ENCODE measurements at places on chromosomes 16 and 17. TPM values are rescaled to one million over a fixed set of nuclear protein-coding genes. Genes with fewer than 3 reads are reported as not detected.

DNA sequence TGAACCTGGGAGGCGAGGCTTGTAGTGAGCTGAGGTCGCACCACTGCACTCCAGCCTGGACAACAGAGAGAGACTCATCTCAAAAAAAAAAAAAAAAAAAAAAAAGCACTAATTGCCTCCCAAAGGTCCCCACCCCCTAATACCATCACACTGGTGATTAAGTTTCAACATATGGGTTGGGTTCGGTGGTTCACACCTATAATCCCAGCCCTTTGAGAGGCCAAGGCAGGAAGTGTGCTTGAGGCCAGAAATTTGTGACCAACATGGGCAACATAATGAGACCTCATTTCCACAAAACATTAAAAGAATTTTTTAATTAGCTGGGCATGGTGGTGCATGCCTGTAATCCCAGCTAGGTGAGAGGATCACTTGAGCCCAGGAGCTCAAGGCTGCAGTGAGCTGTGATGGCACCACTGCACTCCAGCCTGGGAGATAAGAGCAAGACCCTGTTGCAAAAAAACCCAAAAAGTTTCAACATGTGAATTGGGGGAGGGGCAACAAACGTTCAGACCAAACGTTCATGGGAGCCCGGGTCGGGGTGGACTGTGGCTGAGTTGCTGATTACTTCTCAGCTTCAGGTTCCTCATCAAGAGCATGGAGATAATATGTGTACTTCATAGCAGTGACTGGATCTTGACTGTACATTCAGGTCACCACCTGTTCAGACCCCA, 62.1 kb upstream of the NOL11 start:
- DNase-seq = no peak

- no peak for DNase-seq
Observed at GRCh38 chr16:27455700-27456099, 53.7 kb downstream of the IL21R start.

DNA sequence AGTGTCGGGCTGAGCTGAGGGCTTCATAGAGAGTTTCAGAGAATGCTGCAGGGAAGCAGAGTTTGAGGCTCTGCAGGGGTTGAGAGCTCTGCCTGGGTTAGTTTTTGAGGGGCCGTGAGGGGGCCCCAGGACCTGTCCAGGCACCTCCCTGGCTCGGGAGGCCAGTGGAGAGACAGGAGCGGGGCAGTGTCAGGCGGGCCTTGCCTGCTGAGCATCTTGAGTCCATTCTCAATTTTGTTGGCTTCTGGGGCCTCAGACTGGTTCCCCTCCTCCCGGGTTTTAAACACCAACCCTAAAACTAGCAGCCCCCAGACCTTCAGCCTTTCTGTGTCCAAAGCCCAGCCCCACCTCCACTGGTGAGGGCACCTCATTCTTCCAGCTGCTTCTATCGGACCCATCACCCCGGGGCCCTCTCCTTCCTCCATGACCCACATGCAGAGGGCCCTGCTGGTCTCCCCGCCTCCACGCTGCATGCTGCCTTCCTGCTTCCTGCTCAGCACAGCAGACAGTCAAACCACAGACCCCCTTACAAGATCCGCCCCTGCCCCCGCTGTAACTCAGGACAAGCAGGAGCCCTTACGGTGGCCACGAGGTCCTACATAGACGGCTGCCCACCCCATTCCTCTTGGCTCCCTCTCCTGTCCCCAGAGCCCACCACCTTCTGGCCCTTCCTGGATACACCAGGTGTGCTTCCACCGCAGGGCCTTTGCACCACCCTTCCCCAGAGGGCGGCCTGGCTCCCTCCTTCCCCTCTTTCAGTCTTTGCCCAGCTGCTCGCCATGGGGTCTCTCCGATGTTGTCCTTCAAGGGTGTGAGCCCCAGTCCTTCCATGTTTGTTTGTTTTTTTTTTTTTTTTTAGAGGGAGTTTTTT, 3.8 kb downstream of the RNF213 start:
- no peak for DNase-seq

DNA sequence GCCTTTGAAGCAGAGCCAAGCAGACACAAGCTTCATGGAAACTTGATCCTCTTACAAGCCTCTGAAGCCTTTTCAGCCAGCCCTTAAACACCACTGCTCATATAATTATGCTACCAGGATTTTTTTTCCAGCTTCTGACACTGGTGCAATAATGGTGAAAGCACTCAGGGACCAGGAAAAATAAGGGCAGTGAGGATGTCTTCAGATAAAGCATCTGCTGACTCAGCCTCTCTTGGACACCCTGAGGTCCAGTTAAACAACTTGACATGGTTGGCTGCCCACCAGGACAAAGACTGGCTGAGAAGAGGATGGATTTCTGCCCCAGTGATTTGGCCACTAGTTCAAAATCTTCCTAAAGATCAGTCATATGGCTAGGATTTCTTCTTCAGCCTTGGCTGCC, 124.2 kb upstream of the N4BP1 start:
- no peak for DNase-seq

DNA sequence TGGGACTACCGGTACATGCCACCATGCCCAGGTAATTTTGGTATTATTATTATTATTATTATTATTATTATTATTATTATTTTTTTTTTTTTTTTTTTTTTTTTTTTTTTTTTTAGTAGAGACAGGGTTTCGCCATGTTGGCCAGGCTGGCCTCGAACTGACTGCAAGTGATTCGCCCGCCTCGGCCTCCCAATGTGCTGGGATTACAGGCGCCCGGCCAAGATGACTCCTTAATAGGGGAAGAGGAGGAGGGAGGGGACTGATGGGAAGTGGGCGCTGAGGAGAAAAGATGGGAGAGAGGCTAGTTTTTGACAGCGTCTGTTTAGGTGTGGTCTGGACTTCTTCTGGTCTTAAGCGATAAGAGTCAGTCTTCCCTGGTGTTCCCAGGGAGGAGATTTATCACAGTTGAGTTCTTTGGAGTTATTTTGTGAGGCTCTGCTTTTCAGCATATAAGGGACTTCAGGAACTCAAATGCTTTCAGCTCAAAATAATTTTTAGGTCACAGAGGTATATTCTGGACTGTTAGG, 34.4 kb upstream of the SLC5A10 start:
- no peak for DNase-seq

DNA sequence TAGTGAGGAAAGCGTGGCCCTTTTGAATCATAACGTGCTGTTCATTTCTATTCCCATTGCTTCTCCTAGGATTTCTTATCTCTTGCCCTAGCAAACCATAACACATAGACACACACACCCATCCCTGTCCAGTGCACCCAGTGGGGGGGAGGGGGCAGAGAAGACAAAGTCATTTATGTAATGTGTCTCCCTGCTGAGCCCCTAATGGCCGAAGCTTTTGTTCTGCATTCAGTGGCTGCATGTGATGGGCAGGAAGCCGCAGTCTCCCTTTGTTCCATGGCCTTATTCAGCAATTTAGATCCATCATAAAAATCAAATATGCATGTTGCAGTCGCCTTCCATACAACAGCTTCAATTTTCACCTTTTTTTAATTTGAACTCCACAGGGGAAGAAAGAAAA, 325.4 kb downstream of the ZFHX3 start:
- DNase-seq = no peak

DNA sequence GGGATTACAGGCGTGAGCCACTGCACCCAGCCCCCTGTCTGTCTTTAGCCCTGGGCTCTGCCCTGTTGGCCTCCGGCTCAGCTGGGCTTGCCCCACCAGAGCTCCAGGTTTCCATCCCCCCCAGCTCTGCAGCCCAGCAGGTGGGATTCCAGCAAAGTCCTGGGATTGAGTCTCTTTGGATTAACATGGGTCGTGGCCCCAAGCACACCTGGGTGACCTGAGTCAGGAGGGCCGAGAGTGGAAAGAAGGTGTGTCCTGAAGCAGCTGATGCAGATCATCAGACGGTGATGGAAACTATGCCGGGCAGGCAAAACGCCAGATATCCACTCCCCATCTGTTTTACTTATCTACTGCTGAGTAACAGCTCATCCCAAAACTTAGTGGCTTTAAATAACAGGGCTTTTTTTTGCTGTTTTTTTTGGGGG, 72.5 kb downstream of the KNOP1 start:
- DNase-seq = peak; percentile 93

- DNase-seq = no peak
Observed at GRCh38 chr17:44601973-44602372, 44.7 kb downstream of the FZD2 start.

DNA sequence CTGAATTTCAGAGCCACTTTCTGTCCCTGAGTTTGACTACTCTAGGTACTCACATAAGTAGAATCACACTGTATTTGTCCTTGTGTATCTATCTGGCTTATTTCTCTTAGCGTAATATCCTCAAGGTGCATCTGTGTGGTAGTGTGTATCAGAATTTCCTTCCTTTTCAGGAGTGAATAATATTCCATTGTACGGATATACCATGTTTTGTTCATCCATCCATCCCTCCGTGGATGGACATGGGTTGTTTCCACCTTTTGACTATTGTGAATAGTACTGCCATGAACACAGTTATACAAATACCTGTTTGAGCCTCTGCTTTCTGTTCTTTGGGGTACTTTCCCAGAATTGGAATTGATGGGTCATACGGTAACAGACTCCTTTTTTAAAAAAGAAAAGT, 111.7 kb downstream of the PITPNC1 start:
- no peak for DNase-seq

DNA sequence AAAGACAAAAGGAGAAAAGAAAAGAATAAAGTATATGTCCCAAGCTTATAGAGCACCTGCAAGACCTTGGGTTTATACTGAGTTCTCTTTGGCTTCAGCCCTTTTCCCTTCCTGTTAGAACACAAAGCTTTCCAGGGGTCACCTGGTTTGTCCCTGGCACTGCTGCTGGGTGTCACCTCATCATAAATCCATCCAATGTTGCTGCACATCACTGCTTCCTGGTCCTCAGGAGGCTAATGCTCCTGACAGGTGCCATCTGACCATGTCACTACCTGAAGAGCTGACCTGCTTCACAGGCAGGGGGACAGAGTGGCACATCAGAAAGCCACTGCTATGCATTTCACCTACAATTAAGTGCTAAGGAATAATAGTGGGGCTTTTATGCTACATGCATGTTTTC, 164.6 kb upstream of the ELAC2 start:
- no peak for DNase-seq

- DNase-seq = no peak
Observed at GRCh38 chr16:5024632-5025031, 9.1 kb downstream of the NAGPA start.

- DNase-seq = no peak
Observed at GRCh38 chr16:75761108-75761507, 34.8 kb upstream of the CPHXL start.

GRCh38 chr17:45171338-45172231, 9.9 kb downstream of the HEXIM2 start:
- no peak for DNase-seq

GRCh38 chr17:58528443-58528842, 14.0 kb upstream of the MTMR4 start:
- no peak for DNase-seq

GRCh38 chr17:2713881-2714280, 2.3 kb upstream of the CLUH start:
- no peak for DNase-seq

GRCh38 chr17:28940142-28940541, 11.2 kb downstream of the PHF12 start:
- no peak for DNase-seq

GRCh38 chr17:63032142-63032541, 66.1 kb downstream of the TANC2 start:
- DNase-seq = no peak

DNA sequence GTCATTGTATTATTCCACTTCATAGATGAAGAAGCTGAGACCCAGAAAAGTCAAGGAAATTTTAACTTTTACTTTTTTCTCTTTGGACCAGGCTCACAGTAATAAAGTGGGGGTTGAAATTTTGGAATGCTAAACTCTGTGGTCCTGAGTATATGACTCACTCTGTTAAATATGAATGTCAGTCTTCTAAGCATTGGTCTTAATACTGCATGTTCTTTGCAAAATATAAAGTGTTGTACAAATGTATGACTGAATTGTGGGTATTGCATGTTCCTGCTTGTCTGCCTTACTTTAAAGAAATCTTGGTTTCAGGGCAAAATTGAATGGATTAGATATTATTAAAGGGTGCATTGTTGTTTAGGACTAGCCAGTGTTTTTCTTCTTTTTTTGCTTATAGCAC, 950.8 kb upstream of the GOT2 start:
- DNase-seq = no peak

DNA sequence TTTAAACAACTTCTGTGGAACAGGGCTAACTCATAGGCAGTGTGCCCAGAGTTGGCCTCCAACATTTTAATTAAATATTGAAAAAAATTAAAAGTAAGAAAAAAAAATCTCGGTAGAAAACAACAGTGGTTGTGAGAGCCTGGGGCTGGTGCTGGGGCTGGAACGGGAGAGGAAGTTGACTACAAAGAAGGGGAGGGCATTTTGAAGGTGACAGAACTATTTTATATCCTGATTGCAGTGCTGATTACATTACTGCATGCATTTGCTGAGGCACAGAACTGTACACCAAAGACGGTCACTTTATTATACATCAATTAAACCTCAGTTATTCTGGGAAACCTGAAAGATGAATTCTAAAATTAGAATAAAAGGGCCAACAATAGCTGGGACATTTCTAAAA, 142.5 kb downstream of the PARN start:
- peak; percentile 70 for DNase-seq

- DNase-seq = no peak
Observed at GRCh38 chr16:18839555-18839954, 38.2 kb upstream of the ARL6IP1 start.

- DNase-seq = no peak
Observed at GRCh38 chr16:19578378-19578971, 23.0 kb downstream of the VPS35L start.

- DNase-seq = no peak
Observed at GRCh38 chr17:19336938-19337711, 25.4 kb downstream of the B9D1 start.

- peak; percentile 12 for DNase-seq
Observed at GRCh38 chr17:68592682-68593641, 8.2 kb downstream of the FAM20A start.

- DNase-seq = no peak
Observed at GRCh38 chr17:65785109-65785508, 223.7 kb upstream of the AXIN2 start.

DNA sequence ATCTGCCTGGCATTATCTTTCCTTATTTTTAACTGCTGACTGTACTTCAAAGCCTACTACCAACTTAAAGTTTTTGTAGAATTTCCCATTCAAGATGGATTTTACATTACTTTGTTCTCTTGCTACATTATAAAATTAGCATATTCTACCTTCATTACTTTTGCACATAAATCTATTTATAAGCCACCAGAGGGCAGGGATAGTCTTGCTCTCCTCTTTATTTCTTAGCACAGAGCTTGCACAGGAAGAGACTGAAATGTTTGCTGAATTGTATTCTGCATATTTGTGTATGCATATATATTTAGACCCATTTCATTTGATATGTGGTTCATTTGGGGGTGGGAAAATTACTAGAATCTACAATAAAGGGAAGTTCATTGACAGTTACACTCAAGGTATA, 108.0 kb downstream of the SKAP1 start:
- no peak for DNase-seq

GRCh38 chr17:48412841-48413240, 17.2 kb downstream of the SKAP1 start:
- DNase-seq = no peak

GRCh38 chr17:31494259-31495021, 103.0 kb downstream of the RAB11FIP4 start:
- no peak for DNase-seq

Gene MYH13
- total RNA-seq = not detected

Gene OTOP3
- not detected for total RNA-seq

Gene SALL1
- not detected for total RNA-seq

Gene JPT2
- total RNA-seq = 25.3 TPM

Gene TEKT5
- not detected for total RNA-seq

Gene GNG13
- not detected for total RNA-seq

Gene KCNAB3
- 1.2 TPM for total RNA-seq

Gene DNAI2
- not detected for total RNA-seq

Gene ZFP3
- total RNA-seq = 6.2 TPM

Gene IRX3
- total RNA-seq = 1.7 TPM

Gene GLP2R
- total RNA-seq = 16.6 TPM

Gene NLRC3
- 0.91 TPM for total RNA-seq

Gene SLC47A1
- total RNA-seq = not detected

Gene DRC7
- under 0.01 TPM for total RNA-seq
